ENCODE measurements at places on chromosomes 13 and 19.

GRCh38 chr13:29746148-29746677 lies 104.2 kb downstream of the UBL3 start:
- no peak for DNase-seq

DNA sequence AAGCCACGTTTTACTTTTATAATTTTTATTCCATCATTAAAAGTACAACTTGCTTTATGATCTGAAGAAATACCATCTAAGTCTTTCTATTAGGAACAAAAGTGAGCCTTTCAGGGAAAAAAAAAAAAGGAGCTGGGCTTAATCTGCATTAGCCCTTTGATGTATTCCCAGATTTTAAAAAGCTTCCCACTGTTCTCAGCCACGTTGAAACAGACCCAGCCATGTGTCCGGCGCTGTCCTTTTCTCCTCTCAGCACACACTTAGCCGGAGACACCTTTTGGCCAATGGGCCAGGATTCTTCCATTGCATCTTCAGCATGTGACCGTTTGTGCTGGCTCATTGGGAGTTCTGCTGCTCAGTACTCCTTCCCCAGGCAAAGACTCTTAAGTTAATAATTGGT lies 105.5 kb downstream of the GGACT start:
- no peak for DNase-seq

DNA sequence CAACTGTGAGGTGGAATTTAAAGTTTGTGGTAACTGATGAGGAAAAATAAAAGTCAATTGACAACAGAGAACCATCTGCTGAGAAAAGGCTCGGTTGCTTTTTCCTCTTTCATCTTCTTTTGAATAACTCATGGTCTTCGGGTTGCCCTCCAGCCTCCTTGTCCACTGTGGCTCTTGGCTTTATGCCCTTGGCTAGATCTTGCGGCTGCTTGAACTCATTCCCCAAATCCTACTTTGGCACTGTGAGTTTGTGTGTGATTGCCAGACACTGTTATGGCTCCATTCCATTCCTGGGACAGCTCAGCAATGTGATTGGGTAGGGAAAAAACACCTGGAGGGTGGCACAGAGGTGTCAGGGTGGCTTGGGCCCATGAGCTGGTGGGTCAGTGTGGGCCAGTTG lies 387.4 kb downstream of the DLEU7 start:
- no peak for DNase-seq

DNA sequence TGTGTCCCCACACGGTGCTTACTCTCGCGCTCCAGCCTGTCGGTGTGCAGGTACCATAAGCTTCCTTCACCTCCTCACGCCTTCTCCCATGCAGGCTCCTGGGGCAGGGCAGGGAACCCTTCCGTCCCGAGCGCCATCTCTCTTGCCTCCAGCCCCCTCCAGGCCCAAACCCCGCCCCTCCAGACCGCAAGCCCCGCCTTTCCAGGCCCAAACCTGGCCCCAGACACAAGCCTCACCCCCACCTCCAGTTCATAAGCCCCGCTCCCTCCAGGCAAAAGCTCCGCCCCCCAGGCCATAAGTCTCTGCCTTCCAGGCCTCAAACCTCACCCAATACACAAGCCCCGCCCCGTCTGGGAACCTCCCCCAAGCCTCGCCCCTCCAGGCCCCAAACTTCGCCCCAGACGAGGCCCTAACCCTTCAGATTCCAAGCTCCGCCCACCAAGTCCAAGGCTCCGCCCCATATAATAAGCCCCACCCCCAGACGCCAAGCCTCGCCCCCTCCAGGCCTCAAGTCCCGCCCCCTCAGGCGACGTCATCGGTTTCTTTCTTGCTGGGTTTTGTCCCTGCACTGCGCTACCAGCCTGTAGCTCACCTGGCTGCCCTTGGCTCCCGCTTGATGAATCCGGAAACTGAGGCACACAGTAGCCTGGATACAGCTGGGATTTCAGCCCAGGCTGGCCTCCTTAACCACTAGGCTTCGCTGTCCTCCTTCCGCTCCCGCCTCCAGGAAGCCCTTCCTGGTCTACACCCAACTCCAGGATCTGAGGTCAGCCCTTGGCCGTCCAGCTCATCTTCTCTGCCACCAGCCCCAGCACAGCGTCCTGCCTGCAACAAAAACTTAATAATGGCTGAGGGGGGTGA lies 16.1 kb downstream of the MKNK2 start:
- peak; percentile 56 for DNase-seq

- no peak for DNase-seq
Observed at GRCh38 chr19:41936416-41936850, 8.2 kb upstream of the ERFL start.

DNA sequence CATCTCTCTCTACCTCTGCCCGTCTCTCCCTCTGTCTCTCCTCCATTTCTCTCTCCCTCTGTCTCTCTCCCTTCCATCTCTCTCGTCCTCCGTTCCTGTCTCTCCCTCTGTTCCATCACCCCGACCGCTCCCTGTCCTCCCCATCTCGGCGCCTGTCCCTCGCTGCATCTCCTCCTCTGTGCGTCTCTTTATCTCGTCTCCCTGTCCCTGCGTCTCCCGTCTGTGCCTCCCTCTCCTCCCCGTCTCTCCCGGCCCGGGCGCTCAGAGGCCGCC lies 4.6 kb downstream of the GRIN2D start:
- no peak for DNase-seq

GRCh38 chr19:37951816-37952210 lies 44.8 kb downstream of the SIPA1L3 start:
- no peak for DNase-seq

- DNase-seq: no peak
Observed at GRCh38 chr13:27825072-27825471, 32.8 kb downstream of the GSX1 start.

DNA sequence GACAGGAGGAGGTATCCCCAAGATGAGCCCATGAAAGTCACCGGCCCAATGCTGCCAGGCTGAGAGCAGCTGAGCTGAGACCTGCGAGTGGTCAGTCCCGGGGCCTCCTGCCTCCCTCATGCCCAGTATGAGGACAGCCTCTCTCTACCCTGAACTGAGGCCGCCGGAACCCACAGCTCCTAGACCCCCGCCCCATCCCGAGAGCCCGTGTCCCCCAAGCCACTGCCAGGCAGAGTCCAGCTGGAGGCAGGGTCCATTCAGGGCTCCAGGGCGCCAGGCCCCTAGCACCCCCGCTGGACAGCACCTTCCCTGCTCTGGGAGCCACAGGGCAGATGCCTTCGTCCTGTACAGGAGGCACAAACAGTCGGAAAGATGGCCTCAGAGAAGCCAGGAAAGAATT lies 38.7 kb downstream of the MLLT1 start:
- no peak for DNase-seq

Measured in choroid plexus epithelial cell (primary cell).